ENCODE measurements at places on chromosomes 3 and 15.
A peak's percentile ranks its signal among the peaks of the same experiment; 100 is the strongest.

GRCh38 chr3:9314796-9315195 lies 48.1 kb upstream of the THUMPD3 start:
- no peak for DNase-seq

GRCh38 chr3:181568248-181568647 lies 143.5 kb upstream of the SOX2 start:
- no peak for DNase-seq

- peak; percentile 23 for DNase-seq
Measured at GRCh38 chr3:116445311-116445841, at the start of gene LSAMP. LSAMP (minus strand) TSS chr3:116445487.

- no peak for DNase-seq
Measured at GRCh38 chr3:102248981-102249705, 185.7 kb upstream of the ZPLD1 start.

DNA sequence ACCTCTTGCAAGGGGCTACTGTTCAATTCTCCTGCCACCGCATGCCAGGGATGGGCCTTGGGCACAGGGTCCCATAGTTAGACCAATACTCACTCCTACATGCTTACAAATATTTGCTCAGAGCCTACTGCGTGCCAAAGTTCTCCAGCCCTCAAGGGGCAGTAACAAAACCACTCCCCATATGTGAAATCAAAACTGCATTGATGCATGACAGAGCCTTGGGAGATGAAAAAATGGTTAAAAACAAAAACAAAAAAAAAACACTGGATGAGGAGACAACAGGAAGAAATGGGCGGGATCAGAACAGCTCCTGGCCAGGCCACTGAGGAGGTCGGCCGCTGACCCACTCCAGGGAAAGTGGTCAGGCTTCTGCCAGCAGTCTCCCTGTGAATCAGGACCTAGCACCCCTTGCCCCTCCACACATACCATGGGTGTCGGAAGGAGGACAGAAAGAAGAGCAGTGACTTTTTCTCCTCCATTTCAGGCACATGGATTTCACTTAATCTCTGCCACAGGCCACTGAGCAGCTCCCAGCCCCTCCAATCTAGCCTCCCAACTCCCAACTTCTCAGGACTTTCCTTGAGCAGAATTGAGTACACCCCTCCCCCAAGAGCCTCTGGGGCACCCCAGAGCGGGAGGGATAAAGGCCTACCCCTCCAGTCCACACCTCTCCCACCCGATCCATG lies 2.8 kb downstream of the PLXNB1 start:
- peak; percentile 31 for DNase-seq

DNA sequence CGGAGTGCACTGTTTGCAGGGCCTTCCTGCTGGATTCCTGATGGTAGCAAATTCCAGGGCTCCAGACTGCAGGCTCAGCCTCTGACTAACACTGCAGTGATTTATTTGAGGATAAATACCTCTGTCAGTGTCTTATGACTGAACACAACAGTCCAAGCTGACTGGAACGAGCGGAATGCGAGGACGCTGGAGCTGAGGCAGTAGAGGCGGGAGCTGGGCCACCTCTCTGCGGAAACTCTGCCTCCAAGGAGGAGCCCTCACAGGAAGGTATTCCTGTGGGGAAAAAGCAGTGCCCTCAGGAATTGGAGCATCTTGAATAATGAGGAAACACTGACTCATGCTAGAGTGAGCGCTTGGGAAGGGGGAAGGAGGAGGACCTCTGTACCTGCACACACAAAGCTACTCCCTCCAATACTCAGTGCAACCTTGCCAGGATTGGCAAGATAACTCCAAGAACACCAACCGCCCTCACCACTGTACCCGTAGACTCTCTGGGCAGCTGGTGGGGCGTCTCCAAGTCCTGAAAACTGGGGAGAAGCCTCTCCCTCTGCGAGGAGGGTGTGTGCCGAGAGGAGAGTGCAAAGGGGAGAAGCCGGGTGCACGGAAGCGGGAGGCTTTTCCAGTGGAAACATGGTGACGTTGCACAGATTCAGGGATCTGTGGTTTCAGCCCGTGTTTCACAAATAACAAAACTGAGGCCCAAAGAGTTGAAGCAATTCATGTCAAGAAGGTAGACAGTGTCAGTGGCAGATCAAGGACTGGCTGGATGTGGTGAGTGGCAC lies 43.0 kb downstream of the VGLL4 start:
- peak; percentile 100 for DNase-seq

DNA sequence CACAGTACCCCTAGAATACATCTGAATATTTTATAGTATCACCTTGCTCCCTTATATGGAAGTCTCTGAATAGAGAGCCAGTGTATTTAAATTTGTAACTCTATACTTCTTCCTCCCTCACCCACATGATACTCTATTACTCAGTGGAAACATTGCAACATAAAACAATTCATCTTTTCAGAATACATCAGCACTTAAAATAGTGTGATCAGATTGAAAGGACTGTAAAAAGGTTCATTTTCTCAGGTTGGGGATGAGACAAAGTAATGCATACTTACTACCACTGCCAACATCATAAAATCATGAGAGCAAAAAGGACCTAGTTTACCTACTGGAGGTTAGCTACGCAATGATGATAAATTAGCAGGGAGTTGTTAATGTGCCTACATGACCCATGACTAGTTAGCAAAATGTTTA lies 13.8 kb upstream of the THRB start:
- peak; percentile 39 for DNase-seq

- no peak for DNase-seq
Measured at GRCh38 chr15:75233504-75234190, 24.5 kb upstream of the GOLGA6C start.

GRCh38 chr3:133931084-133931483 lies 35.4 kb upstream of the RAB6B start:
- no peak for DNase-seq

GRCh38 chr3:60240492-60240891 lies 1010.8 kb downstream of the FHIT start:
- DNase-seq: no peak

- no peak for DNase-seq
Measured at GRCh38 chr3:78148986-78149717, 1109.3 kb downstream of the ROBO2 start.

DNA sequence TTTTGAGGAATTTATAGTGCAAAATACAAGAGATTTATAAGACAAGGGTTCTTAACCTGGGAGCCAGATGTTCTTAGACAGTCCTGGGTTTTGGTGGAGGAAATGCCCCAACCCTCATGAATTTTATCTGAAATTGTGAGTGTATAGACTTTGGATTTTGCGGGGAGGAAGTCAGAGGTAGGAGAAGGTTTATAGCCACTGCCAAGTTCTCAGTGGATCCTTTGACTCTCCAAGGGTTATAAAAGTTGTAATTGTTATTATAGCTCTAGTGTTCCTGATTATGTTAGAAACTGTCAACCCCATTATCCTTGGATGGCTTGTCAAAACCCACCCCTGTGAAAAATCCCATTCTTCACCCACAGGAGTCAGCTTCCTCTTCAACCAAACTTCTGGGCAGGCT lies 183.6 kb downstream of the LRTM1 start:
- DNase-seq: no peak

- DNase-seq: no peak
Measured at GRCh38 chr3:81439108-81439507, 322.3 kb downstream of the GBE1 start.

DNA sequence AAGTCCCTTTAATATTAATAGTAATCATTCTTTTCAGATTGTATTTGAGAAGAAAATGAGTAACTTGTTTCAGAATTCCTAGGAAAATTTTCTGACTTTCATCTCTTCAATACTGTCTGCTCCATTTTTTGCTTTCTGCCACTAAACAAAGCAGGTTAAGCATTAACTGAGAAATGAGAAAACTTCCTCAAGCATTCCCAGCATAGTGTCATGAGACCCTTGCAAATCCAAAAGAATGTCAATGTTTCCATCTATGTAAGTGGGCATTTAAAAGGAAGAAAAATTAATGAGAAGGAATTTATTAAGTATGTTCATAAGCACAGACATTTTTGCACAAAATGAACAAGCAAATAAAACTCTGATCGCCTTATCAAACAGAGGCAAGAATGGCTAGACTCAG lies 148.0 kb upstream of the STRIT1 start:
- no peak for DNase-seq

- no peak for DNase-seq
Measured at GRCh38 chr3:14761121-14761672, 57.6 kb upstream of the FGD5 start.

DNA sequence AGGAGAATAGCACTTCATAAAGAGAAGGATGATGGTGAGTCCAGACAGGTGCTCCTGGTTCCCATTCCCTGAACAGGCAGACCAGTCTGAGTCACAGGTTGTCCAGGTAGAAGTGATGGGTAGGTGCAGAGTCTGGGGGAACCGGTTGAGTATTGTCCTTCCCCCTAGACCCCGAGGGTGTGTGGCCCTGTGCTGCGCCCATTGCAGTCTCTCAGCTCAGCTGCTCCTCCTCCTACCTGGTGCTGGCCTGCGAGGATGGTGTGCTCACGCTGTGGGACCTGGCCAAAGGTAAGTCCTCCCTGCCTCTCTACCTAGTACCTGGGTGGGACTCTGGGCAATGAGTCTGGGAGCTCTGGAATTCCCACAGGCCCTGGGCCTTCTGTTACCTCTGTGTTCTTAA lies 19.8 kb downstream of the MESP1 start:
- no peak for DNase-seq

DNA sequence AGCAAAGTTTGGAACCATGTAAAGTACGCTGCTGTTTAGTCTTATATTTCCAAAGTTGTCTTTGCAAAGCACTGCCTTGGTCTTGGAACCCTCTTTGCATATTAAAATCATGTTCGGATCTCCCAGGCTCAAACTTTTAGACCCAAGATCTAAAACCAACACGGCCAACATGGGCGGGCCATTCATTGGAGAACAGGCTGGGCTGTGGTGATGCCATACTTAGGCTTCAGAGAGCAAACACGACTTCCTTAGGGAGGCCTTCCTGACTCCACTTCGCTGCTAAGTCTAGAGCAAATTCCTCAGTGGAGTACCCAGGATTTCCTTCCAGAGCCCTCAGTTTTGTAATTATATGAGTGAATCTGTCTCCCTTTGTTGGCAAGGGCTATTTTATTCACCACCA lies 3.5 kb downstream of the MAN2C1 start:
- DNase-seq: no peak

DNA sequence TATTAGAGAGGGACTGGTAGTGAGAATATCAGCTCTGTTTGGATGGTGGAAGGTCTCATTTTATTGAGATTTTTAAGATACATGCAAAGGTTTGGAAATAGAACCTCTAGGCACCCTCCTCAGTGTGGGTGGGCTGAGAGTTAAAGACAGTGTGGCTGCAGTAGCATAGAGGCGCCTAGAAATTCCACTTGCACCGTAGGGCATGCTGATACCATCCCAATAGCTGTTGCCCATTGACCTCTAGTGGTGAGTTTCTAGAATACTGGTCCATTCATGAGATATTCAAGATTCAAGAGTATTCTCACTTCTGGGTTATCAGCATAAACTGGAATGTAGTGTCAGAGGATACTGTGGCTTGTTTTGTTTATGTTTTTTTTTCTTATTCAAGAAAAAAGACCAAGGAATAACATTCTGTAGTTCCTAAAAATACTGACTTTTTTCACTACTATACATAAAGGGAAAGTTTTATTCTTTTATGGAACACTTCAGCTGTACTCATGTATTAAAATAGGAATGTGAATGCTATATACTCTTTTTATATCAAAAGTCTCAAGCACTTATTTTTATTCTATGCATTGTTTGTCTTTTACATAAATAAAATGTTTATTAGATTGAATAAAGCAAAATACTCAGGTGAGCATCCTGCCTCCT lies 87.2 kb downstream of the TGFBR2 start:
- DNase-seq: peak; percentile 74

- DNase-seq: peak; percentile 47
Measured at GRCh38 chr15:34109797-34110663, 8.1 kb downstream of the PGBD4 start.

- DNase-seq: peak; percentile 31
Measured at GRCh38 chr3:153429821-153430220, 267.8 kb downstream of the RAP2B start.

DNA sequence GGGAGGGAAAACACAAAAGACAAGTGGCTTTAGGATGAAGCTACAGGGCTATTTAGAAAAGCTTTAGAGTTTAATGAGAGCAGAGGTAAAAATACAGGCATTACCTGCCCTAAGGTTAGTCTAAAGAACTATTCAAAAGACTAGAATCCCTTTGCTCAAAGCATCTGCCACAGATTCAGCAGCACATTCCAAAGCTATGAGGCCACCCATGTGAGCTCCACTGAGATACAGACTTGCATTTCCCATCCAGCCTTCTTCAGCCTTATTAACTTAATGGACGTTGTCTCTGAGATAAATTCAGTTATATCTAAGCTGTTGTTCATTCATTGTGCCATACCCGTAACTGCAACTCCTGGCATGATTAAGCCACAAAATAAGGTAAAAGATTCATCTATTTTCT lies 25.4 kb downstream of the CXCR6 start:
- DNase-seq: peak; percentile 66

GRCh38 chr3:1093217-1093616 lies 393 bp downstream of the CNTN6 start:
- DNase-seq: no peak

DNA sequence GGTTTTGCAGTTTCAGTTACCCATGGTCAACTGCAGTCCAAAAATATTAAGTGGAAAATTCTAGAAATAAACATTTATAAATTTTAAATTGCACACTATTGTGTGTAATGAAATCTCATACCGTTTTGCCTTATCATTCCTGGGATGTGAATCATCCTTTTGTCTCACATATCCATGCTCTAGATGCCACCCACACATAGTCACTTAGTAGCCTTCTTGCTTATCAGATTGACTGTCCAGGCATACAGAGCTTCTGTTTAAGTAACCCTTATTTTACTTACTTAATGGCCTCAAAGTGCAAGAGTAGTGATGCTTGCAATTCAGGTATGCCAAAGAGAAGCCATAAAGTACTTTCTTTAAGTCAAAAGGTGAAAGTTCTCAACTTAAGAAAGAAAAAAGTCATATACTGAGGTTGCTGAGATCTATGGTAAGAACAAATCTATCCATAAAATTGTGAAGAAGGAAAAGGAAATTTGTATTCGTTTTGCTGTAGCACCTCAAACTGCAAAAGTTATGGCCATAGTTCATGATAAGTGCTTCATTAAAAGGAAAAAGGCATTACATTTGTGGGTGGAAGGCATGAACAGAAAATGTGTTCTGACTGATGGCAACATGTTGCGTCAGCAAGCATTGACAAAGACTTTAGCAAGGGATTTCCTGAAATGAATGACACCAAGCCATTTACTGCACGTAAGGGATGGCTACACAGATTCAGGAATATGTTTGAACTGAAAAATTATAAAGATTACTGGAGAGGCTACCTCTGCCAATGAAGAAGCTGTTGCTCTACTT lies 43.8 kb downstream of the SPATA16 start:
- no peak for DNase-seq

GRCh38 chr3:106957029-106957428 lies 420.2 kb upstream of the CCDC54 start:
- no peak for DNase-seq

Measured in AG10803 (cell line).